ENCODE measurements at places on chromosomes 3 and 15.

- no peak for DNase-seq
Observed at GRCh38 chr15:73335471-73335870, 33.3 kb downstream of the HCN4 start.

DNA sequence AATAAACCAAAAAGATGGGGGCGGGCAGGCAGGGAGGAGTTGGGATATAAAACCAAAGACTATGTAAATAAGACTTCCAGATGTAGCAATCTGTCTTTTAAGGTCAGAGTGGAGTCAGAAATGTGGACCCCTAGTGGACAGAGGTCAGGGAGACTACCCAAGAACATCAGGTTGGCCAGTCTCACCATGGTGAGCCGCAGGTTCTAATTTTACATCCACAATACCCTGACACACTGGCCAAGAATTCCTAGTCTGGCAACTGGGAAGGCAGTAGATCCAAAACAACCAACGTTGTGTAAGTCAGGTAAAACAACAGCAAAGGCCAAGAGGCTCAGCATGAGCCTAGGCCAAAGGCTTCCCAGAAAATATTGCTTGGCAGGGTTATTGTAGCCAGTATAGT is 203.4 kb downstream of the FOXP1 start:
- DNase-seq: peak; percentile 10

GRCh38 chr15:63434576-63435186 is 53.0 kb upstream of the CA12 start:
- DNase-seq: no peak

GRCh38 chr3:45032113-45032512 is 6.0 kb downstream of the CLEC3B start:
- DNase-seq: no peak

DNA sequence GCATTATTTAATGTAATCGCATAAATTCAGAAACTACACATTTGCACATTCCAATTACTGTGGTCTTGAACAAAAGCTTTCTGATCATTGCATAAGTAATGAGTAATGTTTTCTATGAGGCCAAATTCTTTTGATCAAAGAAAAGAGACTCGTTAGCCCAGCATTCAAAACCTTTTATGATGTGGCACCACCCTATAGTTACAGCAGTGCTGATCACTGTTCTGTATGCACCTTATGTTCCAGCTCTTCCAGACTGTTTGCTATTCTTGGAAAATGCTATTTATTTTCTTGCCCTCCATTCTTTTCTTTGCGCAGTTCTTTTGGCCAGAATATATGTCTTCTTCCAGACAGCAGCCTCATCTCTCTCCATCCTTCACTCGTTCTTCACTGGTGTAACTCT is 42.3 kb downstream of the MAP3K13 start:
- DNase-seq: no peak

DNA sequence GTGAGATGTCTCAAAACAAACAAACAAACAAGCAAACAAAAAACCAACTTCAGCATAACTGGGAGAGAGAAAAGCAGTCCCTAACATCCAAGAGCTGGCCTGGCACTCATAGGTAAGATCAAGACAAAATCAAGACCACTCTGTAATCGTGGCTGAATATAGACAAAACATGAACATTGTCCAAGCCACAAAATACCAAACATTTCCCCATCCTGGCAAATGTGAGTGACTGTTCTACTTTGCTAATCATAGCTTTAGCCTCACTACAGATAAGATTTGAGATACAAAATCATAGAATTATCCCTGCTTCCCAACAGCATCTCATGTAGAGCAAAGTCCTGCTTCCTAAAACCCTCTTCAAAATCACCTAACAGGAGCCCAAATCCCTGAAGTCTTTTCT is 116.7 kb upstream of the PRTG start:
- DNase-seq: no peak

- no peak for DNase-seq
Observed at GRCh38 chr3:22542311-22542710, 660.8 kb upstream of the UBE2E2 start.

DNA sequence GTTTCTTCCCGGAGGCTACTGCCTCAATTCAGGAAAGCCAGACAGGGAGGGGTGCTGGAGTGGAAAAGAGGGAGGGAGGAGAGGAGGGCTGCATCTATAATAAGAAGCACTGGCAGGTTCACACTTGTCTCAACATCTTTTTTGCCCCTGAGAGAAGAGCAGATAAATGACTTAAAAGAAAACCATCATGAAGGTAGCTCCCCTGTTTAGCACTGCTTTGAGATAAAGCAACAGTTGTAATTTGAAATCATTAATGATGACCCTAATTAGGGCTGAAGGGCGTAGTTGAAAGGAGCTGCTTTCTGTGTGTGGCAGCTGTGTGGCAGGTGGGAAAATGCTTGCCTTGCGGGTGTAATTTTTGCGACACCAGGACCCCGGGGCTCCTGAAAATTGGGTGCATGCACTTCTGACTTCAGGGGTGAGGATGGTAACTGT is 222.8 kb upstream of the IL12A start:
- DNase-seq: no peak
